Left colon (tissue), 2 donors: ENCODE measurements at places on chromosomes 4 and X. TPM values are rescaled to one million over a fixed set of nuclear protein-coding genes. Genes with fewer than 3 reads are reported as not detected.

Gene THAP9
- total RNA-seq, result 2.5 TPM

Gene SLC6A14
- total RNA-seq, result 0.31 TPM

DNA sequence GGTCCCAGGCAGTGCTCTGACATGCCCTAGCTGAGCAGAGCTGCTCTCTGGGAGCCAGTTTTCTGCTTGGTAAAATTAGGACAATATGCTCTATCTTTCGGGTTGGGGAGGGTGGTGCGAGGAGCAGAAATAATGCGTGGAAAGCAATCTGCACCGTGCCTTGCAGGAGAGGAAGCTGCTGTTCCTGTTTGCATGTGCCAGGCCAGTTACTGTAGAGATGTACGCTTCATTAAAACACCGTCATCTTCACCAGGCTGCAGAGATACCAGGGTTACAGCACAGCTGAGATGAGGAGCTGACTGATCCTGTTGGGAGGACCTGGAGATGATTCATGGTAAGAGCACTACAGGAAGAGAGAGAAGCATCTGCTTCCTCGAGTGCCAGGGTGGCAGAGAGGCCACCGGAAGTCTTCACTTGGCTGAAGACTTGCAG lies 29.5 kb upstream of the IRF2 start:
- no peak for DNase-seq

DNA sequence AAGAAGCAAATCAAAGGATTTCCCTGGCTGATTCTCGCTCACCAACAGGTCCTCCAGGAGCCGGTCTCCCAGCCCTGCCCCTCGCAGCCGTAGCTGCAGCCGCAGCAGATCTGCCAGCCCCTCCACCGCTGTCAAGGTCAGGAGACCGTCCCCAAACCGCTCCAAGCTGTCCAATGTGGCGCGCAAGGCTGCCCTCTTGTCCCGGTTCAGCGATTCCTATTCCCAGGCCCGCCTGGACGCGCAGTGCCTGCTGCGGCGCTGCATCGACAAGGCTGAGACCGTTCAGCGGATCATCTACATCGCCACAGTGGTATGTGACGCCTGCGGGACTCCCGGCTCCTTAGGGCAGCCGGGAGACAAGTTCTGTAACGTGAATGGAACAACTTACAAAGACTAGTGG lies 25.6 kb downstream of the SPATA18 start:
- no peak for DNase-seq
